Mesenteric fat pad (tissue), 1 donor: ENCODE measurements at places on chromosomes 4 and X.

DNA sequence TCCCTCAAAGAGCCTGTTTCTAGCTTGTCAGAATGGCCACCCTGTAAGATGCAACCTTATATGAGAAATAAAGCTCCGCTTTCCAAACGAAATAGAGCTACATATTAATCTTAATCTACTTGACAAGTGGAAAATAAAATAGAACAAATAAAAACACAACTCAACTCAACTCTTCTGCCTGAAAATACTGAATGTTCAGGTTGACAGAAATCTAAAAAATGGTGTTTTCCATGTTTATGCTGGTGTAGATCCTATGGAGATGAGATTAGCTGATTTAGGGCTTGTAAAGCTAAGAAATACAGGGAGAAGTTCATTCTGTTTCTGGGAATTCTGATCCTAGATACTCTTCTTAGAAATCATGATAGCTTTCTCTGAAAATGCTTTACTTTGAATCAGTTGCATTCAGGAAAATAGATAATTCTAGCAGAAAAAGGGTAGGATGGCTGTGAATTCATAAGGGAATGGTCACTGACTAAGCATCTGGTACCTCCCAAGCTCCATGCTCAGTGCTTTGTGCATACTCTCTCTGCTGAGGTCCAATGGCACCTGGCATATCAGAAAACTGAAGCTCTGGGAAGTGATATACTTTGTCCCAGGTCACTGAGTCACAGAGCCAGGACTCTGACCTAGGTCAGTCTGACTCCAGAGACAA, 89.2 kb upstream of the EXOC1L start:
- DNase-seq = no peak

GRCh38 chr4:175560604-175561003, 251.5 kb downstream of the GPM6A start:
- DNase-seq = no peak

- peak; percentile 67 for DNase-seq
Measured at GRCh38 chrX:153644356-153645125, 2.5 kb upstream of the DUSP9 start.

DNA sequence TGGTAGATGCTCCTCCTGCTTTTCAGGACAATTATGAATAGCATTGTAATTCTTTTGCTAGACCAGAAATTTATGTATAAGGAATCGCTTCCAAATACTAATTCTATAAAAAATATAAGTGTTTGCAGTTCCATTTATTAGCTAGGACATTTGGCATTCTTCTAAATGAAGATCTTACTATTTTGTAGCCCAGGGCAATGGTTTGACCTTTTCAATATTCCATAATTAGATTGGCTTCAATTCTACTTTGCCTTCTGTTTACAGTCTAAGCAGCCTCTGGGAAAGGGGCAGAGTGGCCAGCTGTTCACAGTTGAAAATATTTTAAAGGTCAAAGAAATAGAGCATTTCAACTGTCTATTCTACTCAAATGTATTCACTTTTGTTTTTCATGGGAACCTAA, 912.1 kb upstream of the GRIA3 start:
- no peak for DNase-seq

- DNase-seq = no peak
Measured at GRCh38 chrX:65971151-65971550, 68.7 kb downstream of the VSIG4 start.

GRCh38 chr4:30696191-30696590, 24.0 kb upstream of the PCDH7 start:
- no peak for DNase-seq
